Stimulated activated naive B cell treated with anti-CD40 and anti-IgM and Interleukin-4, amounts not matched to agents 10 μg/mL and 1 μg/mL and 100 μg/mL, for 72 hours (primary cell): ENCODE measurements at places on chromosomes 3 and 15.

DNA sequence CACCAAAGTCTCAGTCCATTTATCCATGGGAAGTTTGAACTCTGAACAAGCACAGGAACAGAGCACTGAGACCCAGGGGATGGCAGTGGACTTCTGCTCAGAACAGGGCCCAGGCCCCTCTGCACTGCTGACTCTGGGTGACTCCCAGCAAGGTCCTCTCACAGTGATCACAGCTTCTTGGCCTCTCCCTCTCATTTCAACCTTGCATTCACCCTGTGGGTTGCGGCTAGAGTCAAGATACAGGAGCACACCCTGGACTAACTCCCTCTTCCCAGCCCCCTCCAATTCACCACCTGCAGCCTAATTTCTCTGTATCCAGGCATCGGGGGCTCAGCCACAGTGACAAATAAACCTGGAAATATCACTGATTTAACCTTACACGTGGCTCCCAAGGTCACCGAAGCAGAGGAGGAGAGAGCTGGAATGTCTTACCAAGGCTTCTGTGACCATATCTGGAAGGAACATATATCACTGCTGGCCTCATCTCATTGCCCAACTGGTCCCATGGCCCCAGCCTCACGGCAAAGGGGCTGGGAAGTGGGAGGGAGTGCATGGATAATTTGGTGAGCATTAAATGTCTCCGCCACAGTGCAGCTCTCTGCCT lies 1.2 kb downstream of the RTP3 start:
- no peak overlapping the region for H3K4me3 ChIP-seq
- peaks cover 31% of the 10 kb centered on the region for H3K4me1 ChIP-seq
- DNase-seq = no peak
- H3K27ac ChIP-seq = no peak overlapping the region
- H3K27me3 ChIP-seq = peaks cover 9% of the 10 kb centered on the region

DNA sequence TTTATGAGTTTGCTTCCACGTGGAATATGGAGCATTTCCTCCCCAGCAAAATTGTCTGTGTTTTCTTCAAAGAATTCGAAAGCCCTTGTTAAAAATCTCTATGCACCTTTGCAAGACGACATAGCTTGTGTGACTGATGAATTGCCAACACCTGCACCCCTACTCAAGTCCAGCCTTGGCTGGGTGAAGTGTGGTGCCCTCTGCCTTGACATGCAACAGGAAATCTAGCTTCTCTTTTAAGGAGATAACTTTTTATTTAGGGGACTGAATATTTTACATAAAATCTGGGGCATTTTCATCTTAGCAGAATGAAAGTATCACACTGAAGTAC lies 647 bp downstream of the HMG20A start:
- H3K4me1 ChIP-seq = peaks cover 28% of the 10 kb centered on the region
- H3K4me3 ChIP-seq = peak overlapping the region; percentile 99
- H3K36me3 ChIP-seq = peaks cover 12% of the 10 kb centered on the region
- DNase-seq = no peak
- H3K27ac ChIP-seq = peak overlapping the region; percentile 100
- no peaks in the 10 kb centered on the region for H3K27me3 ChIP-seq

GRCh38 chr3:171796625-171797264 lies 13.5 kb downstream of the PLD1 start:
- H3K4me3 ChIP-seq = no peak overlapping the region
- no peaks in the 10 kb centered on the region for H3K36me3 ChIP-seq
- H3K27ac ChIP-seq = no peak overlapping the region
- no peak for DNase-seq
- no peaks in the 10 kb centered on the region for H3K27me3 ChIP-seq

DNA sequence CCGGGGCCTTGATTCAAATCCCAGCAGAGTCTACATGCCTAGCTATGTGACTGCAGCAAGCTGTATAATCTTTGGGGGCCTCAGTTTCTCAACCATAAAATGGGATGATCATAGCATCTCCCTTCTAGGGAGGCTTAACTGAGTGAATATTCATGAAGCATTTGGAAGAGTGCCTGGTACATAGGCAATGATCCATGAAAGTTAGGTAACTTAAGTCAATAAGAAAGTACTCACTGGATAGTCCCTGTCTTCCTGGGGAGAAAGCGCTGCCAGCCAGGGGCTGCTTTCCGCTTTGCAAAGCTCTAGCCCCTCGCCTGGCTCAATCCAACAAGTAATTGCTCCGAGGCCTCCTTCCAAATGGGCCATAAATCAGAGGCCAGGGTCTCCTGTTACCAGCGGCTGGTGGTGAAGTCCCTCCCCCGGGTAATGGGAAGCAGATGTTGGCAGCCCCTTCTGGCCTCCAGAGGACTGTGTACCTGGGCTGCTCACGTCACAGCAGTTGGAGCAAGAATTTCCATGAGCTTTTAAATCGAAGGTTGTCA lies 521.9 kb upstream of the PROK2 start:
- peak overlapping the region; percentile 67 for H3K27ac ChIP-seq
- no peaks in the 10 kb centered on the region for H3K27me3 ChIP-seq

GRCh38 chr3:66227051-66227450 lies 6.2 kb downstream of the SLC25A26 start:
- peaks cover 32% of the 10 kb centered on the region for H3K4me1 ChIP-seq
- no peak overlapping the region for H3K27ac ChIP-seq
- no peaks in the 10 kb centered on the region for H3K27me3 ChIP-seq
- no peak for DNase-seq
- H3K4me3 ChIP-seq = no peak overlapping the region
- H3K36me3 ChIP-seq = peaks cover 51% of the 10 kb centered on the region
